Pulmonary artery endothelial cell (primary cell): ENCODE measurements at places on chromosomes 1 and 21. TPM values are rescaled to one million over a fixed set of nuclear protein-coding genes. Genes with fewer than 3 reads are reported as not detected.

NTNG1 gene
- total RNA-seq, result 0.20 and 0.78 TPM in 2 replicates

AIRE gene
- total RNA-seq, result under 0.01 TPM in 1 of 2 replicates, not detected in the other

TRNP1 gene
- 10.9 and 12.3 TPM in 2 replicates for total RNA-seq

KRTAP13-2 gene
- not detected in 2 replicates for total RNA-seq

PADI4 gene
- total RNA-seq, result not detected in 2 replicates

TNFRSF8 gene
- total RNA-seq, result 0.20 and 0.32 TPM in 2 replicates

CCDC181 gene
- total RNA-seq, result 0.74 and 0.86 TPM in 2 replicates

BACE2 gene
- 129 and 132 TPM in 2 replicates for total RNA-seq

FCAMR gene
- not detected in 2 replicates for total RNA-seq

WDR64 gene
- total RNA-seq, result not detected in 2 replicates

PLEKHO1 gene
- 57.7 and 59.5 TPM in 2 replicates for total RNA-seq
